Dermis microvascular lymphatic vessel endothelial cell (primary cell): ENCODE measurements at places on chromosomes 7 and 10. TPM values are rescaled to one million over a fixed set of nuclear protein-coding genes. Genes with fewer than 3 reads are reported as not detected.

SPOCK2 gene
- 1.9 and 6.2 TPM in 2 replicates for total RNA-seq

CCSER2 gene
- 15.1 and 15.6 TPM in 2 replicates for total RNA-seq

ZNF488 gene
- total RNA-seq, result 0.13 TPM in 2 replicates

HOXA3 gene
- total RNA-seq, result 3.0 and 3.7 TPM in 2 replicates

PLXNA4 gene
- total RNA-seq, result 5.3 and 15.4 TPM in 2 replicates

CTAGE8 gene
- total RNA-seq, result under 0.01 and 0.13 TPM in 2 replicates

- DNase-seq, result no peak
These were observed 63.8 kb upstream of the DOCK1 start for GRCh38 chr10:126841341-126841895.

GRCh38 chr10:4758256-4758655 is 67.8 kb upstream of the AKR1E2 start:
- DNase-seq, result no peak

DNA sequence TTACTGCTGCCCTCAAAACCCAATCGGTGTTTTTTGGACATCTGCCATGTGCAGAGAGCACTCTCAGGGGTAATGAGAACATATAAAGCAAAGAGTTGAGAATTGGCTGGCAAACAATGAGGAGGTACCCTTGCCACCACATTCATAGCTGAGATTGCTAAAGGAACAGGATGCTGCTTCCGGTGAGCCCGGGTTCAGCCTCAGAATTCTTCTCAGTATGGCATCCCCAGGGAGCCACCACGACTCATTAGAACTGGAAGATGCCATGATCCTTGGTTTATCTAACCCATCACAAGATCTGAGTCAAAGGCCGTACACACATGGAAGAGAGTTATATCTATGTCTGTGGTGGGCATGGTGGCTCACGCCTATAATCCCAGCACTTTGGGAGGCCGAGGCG is 174.4 kb downstream of the ARID5B start:
- no peak for DNase-seq
